ENCODE measurements at places on chromosomes 7 and 10. TPM values are rescaled to one million over a fixed set of nuclear protein-coding genes. Genes with fewer than 3 reads are reported as not detected.

GRCh38 chr7:55277916-55278315 lies 87.2 kb upstream of the LANCL2 start:
- DNase-seq, result no peak

DNA sequence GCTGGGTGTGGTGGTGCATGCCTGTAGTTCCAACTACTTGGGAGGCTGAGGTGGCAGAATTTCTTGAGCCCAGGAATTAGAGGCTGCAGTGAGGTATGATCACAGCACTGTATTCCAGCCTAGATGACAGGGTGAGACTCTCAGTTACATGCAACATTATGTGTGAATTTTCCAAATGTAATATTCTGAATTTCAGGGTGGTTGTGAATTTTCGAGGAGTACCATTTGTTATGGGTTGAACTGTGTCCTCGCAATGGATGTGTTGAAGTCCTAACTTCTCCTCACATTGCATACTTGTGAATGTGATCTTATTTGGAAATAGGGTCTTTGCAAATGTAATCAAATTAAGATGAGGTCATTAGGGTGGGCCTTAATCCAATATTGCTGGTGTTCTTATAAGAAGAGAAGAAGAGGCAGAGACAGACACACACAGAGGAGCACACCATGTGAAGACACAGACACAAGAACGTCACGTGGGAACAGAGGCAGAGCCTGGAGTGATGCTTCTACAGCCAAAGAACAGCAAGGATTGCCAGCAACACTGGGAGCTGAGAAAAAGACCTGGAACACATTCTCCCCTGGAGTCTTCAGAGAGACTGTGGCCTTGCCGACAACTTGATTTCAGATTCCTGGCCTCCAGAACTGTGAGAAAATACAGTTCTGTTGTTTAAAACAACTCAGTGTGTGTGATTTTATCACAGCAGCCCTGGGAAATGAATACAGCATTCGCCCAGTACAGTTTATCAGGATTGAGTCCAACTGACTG lies 91.9 kb downstream of the ZNF783 start:
- no peak for DNase-seq

DNA sequence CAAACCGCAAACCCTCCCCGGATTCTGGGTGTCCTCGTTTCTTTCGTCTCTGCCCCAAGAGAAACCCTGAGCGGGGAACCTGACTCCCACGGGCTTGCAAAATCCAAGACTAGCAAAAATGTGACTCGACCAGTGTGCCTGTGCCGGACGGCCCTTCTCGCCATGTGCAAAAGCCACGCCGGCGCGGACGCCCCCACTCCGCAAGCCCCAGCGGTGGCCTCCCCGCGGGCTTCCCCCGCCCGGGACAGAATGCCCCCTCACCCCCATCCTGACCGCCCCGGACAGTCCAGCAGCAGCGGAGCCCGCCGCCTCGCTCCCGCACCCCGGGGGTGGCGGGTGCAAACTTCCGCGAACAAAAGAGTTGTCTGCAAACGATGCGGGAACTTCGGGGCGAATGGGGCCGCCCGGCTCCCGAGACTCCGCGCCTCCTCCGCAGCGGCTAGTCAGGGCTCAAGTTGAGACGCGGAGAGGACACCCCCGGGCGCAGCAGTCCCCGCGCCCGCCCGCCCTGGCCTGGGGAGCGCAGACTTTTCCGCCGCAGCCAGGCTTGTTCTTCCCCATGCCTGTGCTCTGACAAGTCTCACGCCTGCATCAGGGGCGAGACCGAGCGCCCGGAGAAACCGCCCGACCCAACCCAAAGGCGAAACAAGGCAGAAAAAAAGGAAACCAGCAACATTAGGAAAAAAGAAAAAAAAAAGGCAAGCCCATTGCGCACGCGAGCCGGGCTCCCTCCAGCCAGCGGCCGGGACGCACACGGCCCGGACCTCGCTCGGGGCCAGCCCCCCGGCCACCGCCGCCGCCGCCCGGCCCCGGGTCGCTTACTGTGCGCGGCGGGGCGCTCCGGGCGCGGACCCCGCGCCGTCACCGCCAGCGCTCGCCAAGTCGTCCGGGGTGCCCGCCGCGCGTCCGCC lies 732 bp downstream of the FAM53B start:
- no peak for DNase-seq

DNA sequence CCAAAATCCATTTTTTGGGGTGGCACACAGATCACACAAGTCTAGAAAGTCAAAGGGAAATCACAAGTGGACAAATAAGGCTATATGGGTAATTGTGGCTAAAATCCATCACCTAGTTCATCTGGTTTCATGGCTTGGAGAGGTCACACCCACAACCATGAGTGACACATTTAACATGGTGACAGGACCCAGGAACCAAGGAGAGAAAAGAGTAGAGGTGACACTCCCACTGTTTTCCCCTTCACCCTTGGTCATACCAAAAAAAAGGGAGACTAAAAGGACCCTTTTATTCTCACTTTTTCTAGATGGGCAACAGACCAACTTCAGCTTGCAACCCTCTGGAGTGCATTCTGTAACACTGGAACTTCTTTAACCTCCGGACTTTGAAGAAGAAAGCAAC lies 46.2 kb upstream of the ZNF107 start:
- DNase-seq, result no peak

DNA sequence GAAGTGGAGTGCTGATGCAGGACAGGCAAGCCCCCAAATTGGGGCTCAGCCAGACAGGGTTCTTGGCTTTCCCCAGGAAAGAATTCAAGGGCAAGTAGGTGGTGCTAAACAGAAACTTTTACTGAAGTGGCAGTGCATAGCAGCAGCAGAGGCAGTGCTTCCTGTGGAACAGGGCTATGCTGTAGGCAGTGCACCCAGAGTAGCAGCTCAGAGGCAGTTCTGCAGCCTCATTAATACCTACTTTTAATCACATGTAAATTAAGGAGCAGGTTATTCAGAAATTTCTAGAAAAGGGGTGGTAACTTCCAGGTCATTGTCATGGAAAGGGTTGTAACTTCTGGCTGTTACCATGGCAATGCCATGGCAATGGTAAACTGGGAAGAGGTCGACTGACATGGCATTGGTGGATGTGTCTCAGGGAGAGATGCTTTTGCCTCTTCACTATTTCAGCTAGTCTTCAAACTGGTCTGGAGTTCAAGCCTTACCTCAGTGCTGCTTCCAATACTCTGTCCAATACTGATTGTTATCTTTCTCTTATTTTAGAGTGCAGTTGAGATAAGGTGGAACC lies 29.2 kb downstream of the PRSS58 start:
- DNase-seq, result no peak

Gene VSTM4
- total RNA-seq, result 1.1 TPM

Gene GFRA1
- 24.2 TPM for total RNA-seq

Gene SH2D4B
- not detected for total RNA-seq

Gene SEC31B
- total RNA-seq, result 7.8 TPM

GRCh38 chr7:53350241-53350640 lies 314.8 kb downstream of the POM121L12 start:
- no peak for DNase-seq

DNA sequence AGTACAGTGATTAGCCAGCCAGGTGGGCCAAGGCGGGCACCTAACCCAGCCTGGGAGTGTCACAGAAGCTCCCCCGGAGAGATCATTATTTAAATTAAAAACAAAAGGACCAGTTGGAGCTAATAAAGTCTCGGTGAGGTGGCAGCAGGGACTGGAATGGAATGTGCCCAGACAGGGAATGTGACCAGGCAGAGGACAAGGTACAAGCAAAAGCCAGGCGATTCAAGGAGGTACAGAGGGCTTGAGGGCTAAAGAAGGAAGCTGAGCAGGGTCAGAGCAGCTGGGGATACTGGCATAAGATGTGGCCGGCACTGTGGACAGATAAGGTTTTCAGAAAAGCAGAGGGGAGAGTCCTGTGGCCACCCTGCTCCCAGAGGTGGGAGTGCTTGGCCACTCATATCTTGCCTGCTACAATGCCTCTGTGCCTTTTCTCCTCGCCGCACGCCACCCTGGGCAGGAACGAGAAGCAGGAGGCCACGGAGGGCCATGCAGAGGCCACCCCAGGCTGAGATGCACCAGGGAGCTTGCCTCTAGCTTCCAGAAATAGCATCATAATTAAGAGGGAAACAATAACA lies 13.2 kb downstream of the TMEM273 start:
- DNase-seq, result no peak

Gene CLRN3
- not detected for total RNA-seq

Gene TUBB8
- total RNA-seq, result not detected

- DNase-seq, result no peak
These were observed 405.0 kb upstream of the GALNT17 start for GRCh38 chr7:70726951-70727378.

DNA sequence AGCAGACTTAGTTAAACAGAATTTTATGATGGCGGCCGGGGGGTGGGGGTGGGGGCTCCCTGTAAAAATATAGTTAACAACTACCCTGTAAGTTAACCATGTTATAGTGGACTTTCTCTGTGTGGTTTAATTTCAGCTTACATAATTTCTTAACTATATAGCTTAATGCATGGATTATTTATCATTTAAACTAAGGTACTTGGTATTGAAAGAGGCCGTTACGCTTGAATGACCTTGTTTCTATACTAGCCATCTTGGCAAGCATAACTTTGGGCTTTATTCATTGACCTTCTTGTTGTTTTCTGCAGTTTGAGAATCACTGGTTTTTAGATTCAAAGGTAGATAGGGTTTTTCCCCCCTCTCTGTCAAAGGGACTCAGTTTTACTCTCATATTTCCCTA lies 8.4 kb downstream of the EIF4EBP2 start:
- DNase-seq, result no peak

DNA sequence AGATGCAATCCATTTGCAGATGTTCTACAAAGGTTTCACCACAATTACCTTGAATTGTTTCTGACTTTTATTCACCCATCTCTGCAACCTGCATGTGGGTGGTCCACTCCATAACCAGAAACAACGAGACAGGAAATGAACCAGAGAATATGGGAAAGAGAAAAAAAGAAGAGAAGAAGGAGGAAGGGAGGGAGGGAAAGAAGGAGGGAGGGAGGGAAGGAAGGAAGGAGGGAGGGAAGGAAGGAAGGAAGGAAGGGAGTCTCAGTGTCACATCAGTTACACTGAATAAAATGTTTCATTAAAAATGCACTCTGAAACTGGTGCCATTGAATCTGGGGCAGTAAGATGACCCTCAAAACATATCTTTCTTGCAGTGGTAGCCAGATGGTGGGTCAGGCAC lies 301.3 kb upstream of the MGMT start:
- DNase-seq, result no peak

DNA sequence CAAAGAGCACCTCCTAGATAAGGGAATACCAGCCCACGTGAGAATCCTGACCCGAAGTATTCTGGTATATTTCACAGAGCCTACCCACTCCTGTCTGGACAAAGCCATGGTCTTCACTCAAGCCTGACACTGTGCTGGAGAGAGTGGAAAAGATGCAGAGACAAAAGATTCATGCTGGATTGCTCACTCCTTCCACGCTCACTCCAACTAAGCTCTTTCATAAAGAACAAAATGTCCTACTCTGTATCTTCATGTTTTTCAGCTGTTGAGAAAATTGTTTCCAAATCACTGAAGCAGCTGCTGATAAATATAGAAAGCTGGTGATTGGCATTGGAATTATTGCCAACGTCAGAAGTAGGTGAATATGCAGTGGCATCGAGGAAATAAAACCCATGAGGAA lies 106.0 kb downstream of the ABLIM1 start:
- DNase-seq, result no peak

GRCh38 chr10:130418731-130419130 lies 282.5 kb downstream of the GLRX3 start:
- no peak for DNase-seq
